ENCODE measurements at places on chromosomes 3 and 15.

DNA sequence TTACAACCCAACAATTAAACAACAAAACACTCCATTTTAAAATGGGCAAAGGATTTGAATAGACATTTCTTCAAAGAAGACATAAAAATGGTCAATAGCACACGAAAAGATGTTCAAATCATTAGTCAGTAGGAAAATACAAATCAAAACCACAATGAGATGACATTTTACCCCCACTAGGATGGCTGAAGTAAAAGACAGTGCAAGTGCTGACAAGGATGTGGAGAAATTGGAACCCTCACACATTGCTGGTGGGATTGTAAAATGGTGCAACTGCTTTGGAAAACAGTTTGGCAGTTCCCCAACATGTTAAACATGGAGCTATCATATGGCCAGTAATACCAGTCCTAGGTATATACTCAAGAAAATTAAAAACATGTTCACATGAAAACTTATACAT, 11.6 kb downstream of the GALNT15 start:
- DNase-seq: no peak

DNA sequence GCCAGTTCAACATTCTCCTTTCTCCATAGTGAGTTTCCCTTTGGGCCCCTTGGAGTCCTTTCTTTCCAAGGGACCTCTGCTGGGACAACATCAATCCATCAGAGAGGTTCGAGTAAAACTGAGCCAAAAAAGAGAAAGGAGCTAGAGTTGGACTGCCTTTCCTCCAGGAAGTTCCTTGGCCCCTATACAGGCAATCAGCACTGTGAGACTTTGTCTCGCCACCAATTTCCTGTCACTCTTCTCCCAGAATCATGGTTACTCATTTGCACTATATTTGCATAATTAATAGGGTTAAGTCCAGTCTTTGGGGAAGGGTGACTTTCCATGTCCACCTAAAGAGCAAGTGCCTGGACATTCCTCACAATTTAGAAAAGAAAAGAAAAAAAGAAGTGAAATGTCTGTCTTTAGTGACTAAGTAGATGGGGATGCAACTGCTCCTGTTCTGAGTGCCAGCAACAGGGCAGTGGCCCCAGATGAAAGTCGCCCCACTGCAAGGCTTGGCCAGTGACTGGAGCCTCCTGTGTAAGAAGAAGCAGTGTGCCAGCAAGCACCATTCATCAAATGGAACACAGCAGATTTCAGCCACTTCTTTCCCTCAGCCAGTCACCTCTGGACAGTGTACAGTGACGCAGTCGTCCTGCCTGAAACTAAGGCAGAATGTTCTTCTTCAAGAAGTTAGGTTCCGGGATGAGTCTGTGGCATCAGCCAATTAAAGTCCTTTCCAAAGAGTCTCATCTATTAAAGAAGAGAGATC, 91.6 kb downstream of the FSIP1 start:
- DNase-seq: no peak

GRCh38 chr15:51499379-51499976, 123.1 kb downstream of the DMXL2 start:
- DNase-seq: no peak

GRCh38 chr3:50365080-50365841, 5.9 kb upstream of the TMEM115 start:
- DNase-seq: peak; percentile 80

DNA sequence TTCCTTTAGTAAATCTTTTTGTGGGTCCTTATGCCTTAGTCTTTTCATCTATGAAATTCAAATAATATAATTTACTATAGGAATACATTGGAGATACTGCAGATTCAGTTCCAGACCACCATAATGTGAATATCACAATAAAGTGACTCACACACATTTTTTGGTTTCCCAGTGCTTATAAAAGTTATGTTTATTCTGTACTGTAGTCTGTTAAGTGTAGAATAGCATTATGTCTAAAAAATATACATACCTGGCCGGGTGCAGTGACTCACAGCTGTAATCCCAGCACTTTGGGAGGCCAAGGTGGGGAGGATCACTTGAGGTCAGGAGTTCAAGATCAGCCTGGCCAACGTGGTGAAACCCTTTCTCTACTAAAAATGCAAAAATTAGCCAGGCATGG, 53.9 kb upstream of the PAQR5 start:
- no peak for DNase-seq

DNA sequence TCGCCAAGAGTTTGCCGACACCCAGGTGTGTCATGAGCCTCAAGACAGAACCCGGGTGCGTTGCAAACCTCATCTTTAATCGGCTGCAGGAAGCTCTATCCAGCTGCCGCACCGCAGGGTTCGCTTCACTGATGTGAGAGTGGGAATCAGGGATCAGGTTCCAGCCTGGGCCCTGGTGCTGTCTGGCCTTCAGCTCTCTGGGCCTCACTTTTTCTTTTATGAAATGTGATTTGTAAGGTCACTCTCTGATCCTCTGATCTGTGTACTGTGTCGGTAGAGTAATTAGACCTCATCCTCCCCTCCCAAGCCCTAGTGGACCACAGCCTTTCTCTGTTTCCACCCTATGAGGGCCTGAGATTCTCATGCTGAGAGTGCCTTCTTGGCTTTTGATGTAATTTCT, 202.8 kb upstream of the UBE2E1 start:
- DNase-seq: no peak

DNA sequence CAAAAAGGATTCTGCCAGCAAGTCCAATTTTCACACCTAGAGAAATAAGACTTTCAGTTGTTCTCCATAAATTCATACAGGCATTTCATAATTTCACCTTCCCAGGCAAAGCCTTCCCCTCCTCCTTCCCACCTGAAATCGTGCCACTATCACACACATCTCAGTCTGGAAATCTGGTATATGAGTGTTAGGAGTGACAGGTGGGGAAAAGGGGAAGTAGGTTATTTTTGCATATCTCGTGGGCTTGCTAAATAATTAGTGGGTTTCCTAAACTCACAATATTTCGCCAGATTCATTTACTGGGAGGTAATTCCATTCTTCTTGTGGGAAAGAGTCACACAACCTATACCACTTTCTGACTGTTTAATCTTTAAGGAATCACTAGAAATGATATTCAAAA, 7.4 kb downstream of the ALDH1A2 start:
- no peak for DNase-seq

DNA sequence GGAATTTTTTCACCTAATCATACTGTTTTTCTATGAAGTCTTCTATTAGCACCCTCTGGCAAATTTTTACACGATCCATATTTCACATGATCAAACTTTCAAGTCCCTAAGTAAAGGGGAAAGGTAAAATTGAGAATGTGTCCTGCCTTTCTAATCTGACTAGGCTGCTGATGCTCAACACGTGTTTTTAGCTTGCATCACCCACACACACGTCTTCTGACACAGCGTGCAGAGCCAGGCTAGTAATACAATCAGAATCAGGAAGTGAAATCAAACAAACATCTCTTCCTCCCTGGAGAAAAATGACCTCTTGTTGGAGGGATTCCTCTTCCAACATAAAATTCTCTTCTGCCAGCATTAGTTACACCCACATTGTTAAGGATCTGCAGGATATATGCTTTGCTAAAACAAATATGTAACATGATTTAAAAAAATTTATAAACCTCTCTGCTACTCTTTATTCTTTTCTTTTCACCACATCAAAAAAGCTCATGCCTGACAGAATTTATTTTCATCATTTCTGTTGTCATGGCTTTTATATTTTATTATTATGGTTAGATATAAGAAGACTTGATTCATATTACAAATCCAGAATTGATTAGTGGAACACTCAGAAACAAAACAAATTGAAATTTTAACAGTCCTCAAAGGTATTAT, 122.4 kb downstream of the RAP2B start:
- peak; percentile 14 for DNase-seq

DNA sequence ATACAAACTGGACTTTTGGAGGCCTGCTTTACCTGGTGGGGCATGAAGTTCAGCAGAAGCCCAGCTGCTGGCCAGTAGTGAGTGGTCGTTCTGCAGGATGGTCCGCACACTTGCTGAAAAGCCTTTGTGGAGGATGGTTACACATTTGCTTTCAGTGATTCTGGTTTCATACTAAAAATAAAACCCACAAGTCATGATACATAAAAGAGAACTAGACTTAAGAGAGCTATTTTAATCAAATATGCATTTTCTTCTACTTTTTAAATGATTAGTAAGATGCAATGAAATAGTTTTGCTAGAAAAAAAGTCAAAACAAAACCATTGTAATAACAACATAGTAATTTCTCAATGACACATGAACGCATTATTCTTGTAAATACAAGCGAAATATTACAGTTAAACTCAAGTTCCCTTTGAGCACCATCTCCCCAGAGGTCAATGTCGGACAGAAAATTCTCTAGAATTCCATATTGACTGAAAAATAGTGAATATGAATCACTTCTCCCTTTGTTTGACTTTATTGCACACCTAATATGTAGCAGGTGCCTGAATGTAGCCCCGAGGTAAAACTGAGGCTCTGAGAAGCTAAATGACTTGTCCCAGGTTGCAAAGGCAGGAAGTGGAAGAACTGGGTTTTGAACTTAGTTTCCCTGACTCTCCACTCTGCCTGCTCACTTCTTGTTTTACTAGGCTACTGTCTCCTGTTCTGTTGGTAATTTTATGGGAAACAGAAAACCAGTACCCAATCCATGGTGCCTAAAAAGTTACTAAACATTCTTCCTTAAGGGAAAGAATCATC, 8.3 kb downstream of the IL5RA start:
- no peak for DNase-seq

- no peak for DNase-seq
Observed at GRCh38 chr15:89112341-89112971, 24.2 kb downstream of the ABHD2 start.

DNA sequence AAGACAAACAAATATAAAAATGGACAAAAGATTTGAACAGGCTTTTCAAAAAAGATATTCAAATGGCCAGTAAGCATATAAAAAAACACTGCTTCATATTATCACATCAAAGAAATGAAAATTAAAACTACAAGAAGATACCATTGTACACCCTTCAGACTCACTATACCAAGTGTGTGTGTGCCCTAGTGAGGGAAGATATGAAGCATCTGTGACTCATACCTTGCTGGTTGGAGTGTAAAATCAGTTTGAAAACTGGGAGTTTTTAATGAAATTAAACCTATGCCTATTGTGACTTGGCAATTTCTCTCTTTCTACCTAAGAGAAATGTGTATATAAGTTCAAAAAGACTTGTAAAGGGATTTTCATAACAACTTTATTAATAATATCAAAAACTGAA, 23.5 kb upstream of the SLC15A2 start:
- DNase-seq: no peak

DNA sequence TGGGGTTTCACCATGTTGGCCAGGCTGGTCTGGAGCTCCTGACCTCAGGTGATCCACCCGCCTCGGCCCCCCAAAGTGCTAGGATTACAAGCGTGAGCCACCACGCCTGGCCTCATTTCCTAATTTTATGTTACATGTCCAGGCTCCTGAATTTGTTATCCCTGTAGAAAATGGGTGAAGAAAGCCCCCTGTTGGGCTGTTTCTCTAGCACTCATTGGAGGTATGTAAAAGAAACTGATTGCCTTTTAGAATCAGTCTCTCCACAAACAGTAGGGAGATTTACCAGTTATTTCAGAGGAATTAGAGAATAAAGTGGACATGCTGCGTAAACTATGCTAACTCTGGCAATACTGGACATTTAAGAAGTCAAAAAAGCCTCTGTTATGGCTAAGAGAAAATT, 364.1 kb upstream of the TBL1XR1 start:
- no peak for DNase-seq

DNA sequence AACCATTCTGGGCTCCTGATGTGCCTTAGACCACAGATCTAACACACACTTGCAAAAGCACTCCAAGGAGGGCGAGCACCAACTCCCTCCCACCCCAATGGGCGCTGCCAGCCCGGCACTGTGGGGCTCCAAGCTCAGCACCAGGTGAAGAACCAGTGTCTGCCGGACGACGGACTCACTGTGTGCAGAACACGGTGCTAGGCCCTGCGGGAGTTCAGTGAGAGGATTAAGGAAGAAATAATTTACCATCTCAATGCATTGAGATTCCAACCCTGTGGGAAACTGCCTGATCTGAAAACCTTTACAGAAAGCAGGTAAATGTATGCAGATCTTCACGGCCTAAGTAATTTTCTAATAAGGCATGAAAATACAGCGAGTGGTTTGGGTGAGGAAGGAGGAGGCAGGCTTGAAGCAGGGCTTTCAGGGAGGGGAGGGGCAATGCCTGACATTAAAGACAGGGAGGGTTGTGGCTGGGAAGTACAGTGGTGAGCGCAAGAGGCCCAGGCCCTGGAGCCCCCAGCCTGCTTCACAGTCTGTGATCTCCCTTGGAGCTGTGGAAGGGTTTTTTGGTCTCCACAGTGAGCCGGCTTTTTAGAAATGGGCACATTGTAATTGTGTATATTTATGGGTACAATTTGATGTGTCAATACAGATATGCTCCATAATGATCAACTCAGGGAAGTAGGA, 35.6 kb upstream of the CHRNB4 start:
- DNase-seq: no peak

GRCh38 chr3:66403323-66403990, 97.4 kb downstream of the LRIG1 start:
- DNase-seq: no peak

- DNase-seq: no peak
Observed at GRCh38 chr15:99571299-99571698, 5.5 kb downstream of the MEF2A start.

GRCh38 chr3:38555149-38555840, 59.2 kb downstream of the EXOG start:
- DNase-seq: no peak

DNA sequence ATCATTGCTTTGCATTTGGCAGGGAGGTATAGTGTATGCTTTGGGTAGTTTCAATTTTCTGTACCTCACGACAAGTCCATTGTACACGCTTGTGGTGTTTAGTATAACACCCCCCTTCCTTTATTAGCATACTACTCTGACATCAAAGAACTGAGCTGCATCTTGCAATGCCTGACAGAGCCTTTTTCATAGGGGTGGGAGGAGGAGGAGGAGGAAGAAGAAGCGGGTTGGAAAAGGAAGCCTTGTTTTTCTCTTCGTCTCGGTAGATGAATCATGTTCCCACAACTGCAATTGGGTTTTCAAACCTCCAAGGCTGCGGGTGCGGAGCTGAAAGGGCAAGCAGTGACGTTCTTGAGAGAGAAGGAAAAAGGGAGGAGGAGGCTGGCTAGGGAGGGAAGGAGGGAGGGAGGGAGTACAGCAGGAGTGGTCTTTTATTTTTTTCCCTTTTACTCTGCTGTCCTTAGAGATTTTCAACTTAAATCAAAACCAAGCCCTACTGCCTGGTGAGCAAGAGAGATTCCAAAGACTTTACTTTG, 175.7 kb downstream of the KLHL25 start:
- DNase-seq: no peak

Data from activated CD4-positive, alpha-beta T cell treated with anti-CD3 and anti-CD28 coated beads, Interleukin-2, amount 50 U/mL, for 24 hours (primary cell).